GM23338 (cell line): ENCODE measurements at places on chromosomes 7 and 10. TPM values are rescaled to one million over a fixed set of nuclear protein-coding genes. Genes with fewer than 3 reads are reported as not detected.

GRCh38 chr10:34061841-34062240, 727.4 kb upstream of the NRP1 start:
- no peaks in the 10 kb centered on the region for H3K27me3 ChIP-seq
- no peak overlapping the region for H3K27ac ChIP-seq
- no peaks in the 10 kb centered on the region for H3K4me1 ChIP-seq
- no peaks in the 10 kb centered on the region; the same call in 1 of the 2 replicates for H3K36me3 ChIP-seq
- no peak overlapping the region for H3K4me3 ChIP-seq

GRCh38 chr7:92872701-92873100, 36.3 kb upstream of the CDK6 start:
- H3K4me1 ChIP-seq, result peaks cover 9% of the 10 kb centered on the region; the same call in 1 of the 2 replicates
- no peak overlapping the region for H3K4me3 ChIP-seq
- no peak for DNase-seq
- no peaks in the 10 kb centered on the region for H3K27me3 ChIP-seq

- no peak for DNase-seq
- H3K27ac ChIP-seq, result no peak overlapping the region
- no peak overlapping the region for H3K4me3 ChIP-seq
- H3K27me3 ChIP-seq, result no peaks in the 10 kb centered on the region
Measured at GRCh38 chr10:62728479-62728878, 76.0 kb upstream of the ADO start.

- no peak for DNase-seq
- no peak overlapping the region for H3K4me3 ChIP-seq
Measured at GRCh38 chr10:75773813-75774782, 342.7 kb downstream of the LRMDA start.

DNA sequence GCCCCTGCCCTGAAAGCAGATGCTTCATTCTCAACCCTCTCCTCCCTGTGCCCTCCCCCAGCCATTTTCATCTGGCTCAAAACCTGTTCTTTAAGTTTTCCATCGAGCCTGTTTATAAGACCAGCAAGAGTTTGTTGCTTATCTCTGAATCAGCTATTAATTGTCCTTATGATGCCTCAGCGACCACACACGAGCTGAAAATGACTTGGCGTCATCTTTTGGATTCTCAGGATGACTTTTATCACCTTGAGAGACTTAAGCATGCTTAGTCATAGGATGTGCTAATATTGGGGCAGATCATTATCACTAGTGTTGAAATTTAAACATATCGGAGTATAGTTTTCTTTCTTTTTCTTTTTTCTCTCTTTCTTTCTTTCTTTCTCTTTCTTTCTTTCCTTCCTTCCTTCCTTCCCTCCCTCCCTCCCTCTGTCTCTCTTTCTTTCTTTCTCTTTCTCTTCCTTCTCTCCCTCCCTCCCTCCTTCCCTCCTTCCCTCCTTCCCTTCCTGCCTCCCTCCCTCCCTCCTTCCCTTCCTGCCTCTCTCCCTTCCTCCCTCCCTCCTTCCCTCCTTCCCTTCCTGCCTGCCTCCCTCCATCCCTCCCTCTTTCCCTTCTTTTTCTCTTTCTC, 184.5 kb downstream of the PHTF2 start:
- no peaks in the 10 kb centered on the region; the same call in 1 of the 2 replicates for H3K4me1 ChIP-seq
- H3K36me3 ChIP-seq, result no peaks in the 10 kb centered on the region
- no peak overlapping the region for H3K27ac ChIP-seq
- H3K27me3 ChIP-seq, result no peaks in the 10 kb centered on the region
- H3K4me3 ChIP-seq, result no peak overlapping the region
- no peak for DNase-seq

DNA sequence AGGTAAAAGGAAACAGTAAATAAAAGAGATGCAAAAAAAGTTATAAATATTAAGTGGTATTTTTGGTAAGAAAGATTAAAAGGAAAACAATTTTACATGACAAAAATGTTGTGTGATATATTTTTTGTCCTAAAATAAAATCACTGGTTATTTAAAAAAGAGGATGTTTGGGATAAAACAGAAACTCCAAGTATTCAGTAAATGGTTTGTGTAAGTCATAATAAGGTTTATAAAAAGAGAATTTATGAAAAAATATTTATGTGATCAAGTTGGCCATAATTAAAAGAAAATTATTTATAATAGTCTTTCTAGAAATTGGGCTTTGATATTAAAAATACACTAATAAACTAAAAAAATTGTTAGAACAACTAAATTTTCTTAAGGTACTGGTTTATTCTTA, 38.2 kb upstream of the FIGNL1 start:
- H3K27ac ChIP-seq, result no peak overlapping the region
- no peaks in the 10 kb centered on the region for H3K4me1 ChIP-seq
- H3K4me3 ChIP-seq, result no peak overlapping the region
- DNase-seq, result no peak
- no peaks in the 10 kb centered on the region for H3K27me3 ChIP-seq

HOXA10 gene
- total RNA-seq, result not detected in 2 replicates

DLX5 gene
- not detected in 2 replicates for total RNA-seq

PCLO gene
- total RNA-seq, result 6.4 and 7.4 TPM in 2 replicates
